ENCODE measurements at places on chromosomes 12 and 14.
A peak's percentile ranks its signal among the peaks of the same experiment; 100 is the strongest.

GRCh38 chr14:52003324-52003723, 14.0 kb downstream of the RTRAF start:
- DNase-seq, result no peak

GRCh38 chr14:22243971-22244581, 344.9 kb downstream of the DAD1 start:
- DNase-seq, result no peak

GRCh38 chr12:11182529-11182928, 4.2 kb downstream of the TAS2R42 start:
- DNase-seq, result no peak

DNA sequence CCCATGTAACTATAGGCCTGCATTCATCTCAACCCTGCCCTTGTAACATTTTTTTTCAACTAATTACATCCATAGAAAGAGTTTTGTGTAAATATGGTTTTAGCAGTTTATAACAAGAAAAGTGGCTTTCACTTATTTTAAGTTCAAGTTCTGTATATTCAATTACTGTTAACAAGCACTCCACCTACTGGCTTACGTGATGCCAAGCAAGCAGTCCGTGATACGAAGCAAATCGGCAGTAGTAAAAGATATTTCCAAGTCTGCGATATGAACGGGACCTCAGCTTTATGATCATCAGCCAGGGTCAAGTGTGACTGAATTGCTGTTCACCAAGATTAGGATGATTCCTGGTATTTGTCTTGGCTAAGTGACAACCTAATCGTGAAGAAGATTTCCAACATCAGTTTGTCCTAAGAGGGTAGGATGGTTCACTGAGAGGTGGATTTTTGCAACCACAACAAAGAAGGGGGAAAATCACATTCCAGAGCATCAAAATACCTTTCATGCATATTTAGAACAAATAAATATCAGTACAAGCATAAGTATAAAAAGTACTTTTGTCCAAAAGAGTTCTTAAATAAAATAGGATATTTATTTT, 456.2 kb downstream of the FOXG1 start:
- peak; percentile 63 for DNase-seq

DNA sequence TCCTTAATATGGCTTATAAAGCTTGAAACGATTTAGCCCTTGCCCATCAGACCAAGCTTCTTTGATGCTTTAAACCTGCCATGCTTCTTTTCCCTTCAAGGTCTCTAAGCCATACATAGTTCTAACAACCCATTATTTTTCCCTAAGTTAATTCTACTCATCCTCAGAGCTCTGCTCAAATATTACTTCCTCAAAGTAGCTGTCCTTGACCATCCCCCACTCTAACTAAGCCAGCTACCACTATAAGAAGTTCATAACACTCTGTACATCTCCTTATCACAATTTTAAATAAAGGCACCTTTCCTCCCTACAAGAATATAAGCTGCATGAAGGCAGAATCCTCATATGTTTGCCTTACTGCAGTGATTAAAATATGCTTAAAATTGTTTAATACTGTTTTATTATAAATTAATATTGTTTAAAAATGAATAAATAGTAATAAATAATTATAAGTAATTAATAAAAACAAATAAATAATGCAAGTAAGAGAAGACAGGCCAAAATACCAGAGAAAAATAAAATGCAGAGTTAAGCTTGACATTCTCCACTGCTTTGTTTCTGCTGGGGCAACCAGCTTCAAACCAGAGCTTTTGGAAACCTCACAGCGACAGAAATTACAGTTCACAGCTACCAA, 76.8 kb downstream of the NUMB start:
- DNase-seq, result no peak

- DNase-seq, result no peak
These were observed 17.1 kb upstream of the ATXN2 start for GRCh38 chr12:111616177-111616623.

DNA sequence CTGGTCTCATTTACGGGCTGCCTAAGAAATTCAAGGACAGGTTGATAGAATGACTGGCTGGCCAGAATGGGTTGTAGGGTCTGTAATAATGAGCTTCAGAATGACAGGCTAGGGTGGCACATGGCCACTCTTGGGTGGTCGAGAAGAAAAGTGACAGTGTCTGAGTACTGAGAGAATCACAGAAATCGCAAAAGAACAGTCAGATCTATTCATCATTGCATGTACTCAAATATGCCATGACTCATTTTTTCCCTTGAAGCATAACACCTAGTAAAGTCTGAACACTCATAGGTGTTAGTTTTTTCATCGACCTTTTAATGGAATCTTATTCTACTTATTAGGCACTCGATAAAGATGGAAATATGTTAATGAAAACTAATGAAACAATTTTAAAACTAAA, 37.8 kb upstream of the SEL1L start:
- DNase-seq, result no peak

DNA sequence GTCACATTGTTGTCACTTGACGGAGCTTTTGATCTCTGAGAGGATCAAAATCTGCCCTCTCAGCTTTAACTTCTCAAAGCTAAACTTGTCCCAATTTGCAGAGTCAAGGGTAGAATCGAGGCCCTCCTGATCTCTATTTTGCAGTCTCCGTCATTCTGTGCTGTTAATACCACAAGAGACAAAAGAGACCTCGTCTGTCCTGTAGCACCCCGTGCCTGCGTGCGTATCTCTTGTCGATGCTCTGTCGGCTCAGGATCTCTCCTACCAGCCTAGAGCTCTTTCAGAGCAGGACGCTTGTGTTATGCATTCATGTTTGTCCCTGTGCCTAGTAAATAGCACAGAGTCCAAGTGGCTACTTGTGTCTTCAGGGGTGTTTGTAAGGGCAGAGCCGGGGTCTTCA, 5.1 kb downstream of the EVL start:
- no peak for DNase-seq

- no peak for DNase-seq
These were observed 209.2 kb downstream of the C12orf75 start for GRCh38 chr12:105539735-105540134.

DNA sequence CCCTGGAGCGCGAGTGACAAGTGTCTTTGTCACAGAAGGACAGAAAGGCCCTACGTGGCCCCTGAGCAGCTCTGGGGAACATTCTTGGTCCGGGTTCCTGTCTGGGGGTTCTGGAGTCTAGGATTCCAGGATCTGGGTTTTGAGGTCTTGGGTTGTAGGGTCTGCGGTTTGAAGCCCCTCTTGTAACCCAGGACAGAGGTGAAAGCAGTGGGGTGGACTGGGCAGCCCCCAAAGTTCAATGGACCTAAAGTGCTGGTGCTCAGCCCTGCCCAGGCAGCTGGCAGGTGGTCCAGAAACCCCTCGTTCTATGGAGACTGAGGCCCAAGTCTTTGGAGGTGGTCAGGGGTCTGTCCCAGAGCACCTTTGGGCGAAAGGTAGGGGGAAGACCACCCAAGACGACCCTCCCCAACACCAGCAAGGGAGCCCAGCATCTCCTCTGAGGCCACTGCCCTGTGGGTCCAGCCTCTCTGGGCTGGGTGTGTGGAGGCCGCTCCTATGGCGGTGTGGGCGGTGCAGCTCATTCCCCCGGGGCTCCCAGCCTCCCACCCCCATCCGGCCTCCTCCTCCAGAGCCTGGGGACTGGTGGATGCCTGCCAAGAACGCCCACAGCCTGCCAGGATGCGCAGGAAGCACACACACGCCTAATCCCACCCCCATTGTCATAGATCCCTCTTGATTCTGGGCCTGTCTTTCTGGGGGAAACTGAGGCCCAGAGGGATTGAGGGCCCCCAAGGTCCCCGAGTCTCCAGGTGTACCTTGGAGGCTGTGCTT, 30.2 kb upstream of the ANKRD9 start:
- peak; percentile 71 for DNase-seq

- peak; percentile 47 for DNase-seq
These were observed 11.1 kb upstream of the KITLG start for GRCh38 chr12:88591343-88591742.

DNA sequence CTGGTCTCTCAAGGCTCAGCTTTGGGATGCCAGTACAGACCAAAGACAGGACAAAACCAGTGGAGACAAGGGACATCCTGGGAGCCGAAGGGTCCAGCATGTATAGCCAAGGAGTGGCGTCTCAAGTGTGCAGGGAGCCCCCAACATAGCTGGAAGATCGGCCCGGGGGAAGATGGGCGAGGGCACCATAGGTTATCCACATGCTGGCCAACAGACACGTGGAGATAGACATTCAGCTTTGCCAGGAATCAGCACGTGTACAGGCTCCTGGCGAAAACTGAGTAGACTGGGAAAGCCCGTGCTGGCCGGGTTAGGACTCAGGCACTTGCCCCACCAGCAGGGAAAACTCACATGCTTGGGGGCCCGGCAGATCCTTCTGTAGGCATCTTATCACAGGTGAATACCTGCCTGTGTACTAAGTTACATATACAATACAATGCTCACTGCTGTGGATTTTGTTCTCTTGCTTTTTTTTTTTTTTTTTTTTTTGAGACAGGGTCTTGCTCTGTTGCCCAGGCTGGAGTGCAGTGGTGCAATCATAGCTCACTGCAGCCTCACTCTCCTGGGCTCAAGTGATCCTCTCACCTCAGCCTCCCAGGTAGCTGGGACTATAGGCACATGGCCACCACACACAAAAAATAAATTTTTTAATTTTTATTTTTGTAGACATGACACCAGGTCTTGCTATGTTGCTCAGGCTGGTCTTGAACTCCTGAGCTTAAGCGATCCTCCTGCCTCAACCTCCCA, 5.6 kb upstream of the ANKRD9 start:
- DNase-seq, result no peak

- DNase-seq, result no peak
These were observed 9.3 kb downstream of the EVL start for GRCh38 chr14:100074431-100075100.

DNA sequence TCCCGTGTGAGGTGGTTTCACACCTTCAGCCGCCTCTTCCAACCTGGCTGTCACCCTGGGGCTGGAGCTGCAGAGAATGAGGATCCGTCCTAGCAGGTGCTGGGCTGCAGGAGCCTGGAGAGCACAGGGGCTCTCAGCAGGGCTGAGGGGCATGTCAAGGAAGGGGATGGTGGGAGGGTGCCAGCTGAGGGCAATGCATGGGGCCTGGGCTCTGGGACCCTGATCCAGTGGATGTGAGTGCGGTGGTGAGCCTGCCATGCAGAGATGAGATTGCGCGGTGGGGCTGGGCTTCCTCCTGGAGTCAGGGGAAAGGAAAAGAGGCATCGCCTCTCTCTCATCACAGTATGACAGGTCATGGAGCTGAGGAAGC, 31.5 kb downstream of the ANAPC7 start:
- no peak for DNase-seq

DNA sequence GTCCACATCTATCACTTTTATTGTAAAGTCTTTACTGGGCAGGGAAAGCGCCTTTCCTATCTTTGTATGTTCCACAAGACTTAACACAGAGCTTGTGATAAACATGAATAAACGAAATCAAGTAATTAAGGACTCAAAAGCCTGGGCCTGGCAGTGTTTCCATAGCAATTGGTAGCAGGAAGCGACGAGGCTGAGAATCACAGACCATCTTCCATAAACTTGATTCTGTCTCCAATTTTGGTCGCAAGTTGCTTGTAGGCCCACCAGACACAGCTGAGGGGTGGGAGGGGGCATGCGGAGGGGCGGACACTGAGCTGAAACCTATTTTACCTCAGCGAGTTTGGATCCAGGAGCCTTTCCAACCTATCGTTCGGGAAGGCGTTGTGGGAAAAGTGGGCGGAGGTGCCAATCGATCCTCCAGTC, 302 bp downstream of the CCDC38 start:
- DNase-seq, result no peak

DNA sequence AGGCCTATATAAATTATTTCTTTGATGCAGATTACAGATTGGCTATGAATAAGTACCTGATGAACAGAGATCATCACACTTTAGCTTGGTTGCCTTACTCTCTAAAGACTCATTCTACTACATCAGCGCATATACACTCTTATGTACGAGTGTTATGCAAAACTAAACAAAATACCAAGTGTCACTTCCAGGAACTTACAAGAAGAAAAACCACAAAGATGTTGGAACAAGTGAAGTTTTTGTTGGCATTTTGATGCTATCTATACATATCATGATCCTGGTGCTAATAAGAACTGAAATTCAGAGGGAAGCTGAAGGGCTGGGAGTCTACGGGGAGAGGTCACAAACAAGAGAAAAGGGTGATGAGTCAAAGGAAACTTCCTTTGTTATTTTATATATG, 47.9 kb upstream of the CERS5 start:
- peak; percentile 73 for DNase-seq

DNA sequence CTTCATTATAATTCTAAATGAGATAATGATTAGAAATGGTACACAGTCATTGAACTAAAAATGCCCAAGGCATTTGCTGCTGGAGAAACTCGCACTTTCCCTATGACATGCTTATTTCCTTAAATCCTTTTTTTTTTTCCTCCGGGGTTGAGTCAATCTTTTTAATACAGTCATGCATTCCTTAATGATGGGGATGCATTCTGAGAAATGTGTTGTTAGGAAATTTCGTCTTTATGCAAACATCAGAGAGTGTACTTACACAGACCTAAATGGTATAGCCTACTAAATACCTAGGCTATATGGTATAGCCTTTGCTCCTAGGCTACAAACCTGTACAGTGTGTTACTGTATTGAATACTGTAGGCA, 29.8 kb upstream of the DACT1 start:
- DNase-seq, result peak; percentile 89

- no peak for DNase-seq
These were observed 4.1 kb downstream of the SERPINA12 start for GRCh38 chr14:94505206-94505605.

- DNase-seq, result no peak
These were observed 152.7 kb downstream of the AEBP2 start for GRCh38 chr12:19591951-19592350.

GRCh38 chr12:6306151-6306550, 4.3 kb upstream of the PLEKHG6 start:
- DNase-seq, result no peak

GRCh38 chr12:51863363-51863932, 14.9 kb upstream of the FIGNL2 start:
- DNase-seq, result no peak

- no peak for DNase-seq
These were observed 12.4 kb downstream of the CBLN3 start for GRCh38 chr14:24416932-24417619.

DNA sequence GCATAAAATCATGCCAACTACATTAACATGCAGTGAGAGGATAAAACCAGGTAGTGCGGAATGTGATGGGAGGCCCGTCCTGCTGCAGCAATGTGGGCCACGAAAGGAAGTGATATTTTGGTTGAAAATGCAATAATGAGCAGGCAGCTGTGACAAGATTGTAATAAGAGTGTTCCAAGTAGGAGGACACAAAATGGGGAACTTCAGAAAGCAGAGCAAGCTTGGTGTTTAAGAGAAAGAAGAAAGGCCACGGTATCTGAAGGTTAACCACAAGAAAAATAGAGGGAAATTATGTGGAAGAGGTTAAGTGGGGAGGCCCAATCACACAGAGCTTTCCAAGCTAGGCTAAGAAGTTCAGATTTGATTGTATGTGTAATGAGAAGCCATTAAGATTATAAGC, 34.3 kb downstream of the OVCH1 start:
- DNase-seq, result no peak

DNA sequence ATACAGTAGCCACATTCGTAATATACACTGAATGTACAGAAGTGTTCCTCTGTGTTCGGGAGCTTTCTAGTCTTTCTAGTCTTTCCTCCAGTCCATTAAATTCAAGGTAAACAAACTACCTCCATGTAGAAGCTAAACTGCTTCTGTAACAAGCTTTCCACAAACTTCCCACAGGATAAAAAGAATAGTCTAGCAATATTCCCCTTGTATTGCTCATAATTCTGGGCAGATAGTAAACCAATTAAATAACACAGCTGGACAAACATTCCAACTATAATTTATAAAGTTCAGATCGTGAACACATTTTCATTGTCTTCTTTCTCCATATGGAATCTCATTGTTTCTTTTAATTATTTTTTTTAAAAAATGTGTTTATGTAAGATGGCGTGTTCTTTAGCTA, 307.2 kb downstream of the AEBP2 start:
- peak; percentile 52 for DNase-seq

GRCh38 chr12:116918464-116918863, 7.7 kb downstream of the FBXW8 start:
- DNase-seq, result no peak

All from EH (cell line).